ENCODE measurements at places on chromosomes 3 and 15.

GRCh38 chr3:69250014-69250413, 127.6 kb upstream of the LMOD3 start:
- DNase-seq: peak; percentile 28

DNA sequence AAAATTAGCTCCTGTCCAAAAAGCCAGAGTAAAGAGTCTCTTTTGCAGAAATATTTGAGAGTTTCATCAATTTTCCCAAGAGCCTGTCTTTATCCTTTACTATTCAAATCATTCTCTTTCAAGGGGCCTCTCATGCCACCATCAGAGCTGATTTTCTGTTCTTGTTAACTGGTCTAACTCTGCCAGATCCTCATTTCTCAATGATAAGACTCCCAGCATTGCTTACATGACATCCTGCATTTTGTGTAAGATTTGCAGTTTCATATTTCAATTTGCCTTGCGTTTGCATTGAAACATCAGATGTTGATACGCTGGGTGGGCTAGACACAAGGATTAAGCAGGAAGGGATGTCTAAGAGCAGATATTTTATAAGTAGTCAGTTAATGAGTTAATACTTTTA, 228.7 kb downstream of the TBL1XR1 start:
- no peak for DNase-seq

DNA sequence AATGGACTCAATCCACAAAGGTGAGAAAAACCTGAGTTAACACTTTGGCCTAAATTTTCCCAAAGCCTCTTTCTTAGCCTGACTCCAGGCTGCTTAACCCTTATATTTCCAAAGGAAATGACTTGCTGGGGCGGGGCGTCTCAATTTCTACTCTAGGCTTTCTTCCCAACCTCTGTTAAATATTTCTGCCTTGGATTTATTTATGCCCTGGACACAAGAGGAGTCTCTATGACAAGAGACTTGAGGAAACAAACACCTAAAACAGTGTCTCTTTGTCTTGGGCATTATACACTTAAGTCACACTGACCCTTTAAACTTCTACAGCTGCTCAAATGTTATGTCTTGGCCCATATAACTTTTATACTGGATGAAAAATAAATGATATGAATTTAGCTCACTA, 28.3 kb upstream of the AP4E1 start:
- no peak for DNase-seq

DNA sequence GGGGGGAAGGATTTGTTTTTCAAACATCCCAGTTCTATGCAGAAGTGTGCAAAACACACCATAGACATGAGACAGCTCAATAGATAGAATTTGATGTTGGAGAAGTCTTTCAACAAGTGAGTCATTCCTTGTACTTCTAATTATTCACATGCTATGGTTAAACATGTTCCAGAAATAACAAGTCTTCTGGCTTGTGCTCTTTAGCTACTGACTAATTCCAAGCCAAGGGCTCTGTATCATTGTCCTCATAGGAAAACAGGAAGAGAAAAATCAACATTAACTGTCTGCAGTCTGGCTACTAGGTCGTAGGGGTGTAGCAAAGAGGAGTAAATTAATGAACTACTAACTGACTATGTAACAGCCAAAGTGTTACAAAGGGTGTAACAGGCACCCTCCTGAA, 25.8 kb downstream of the LDHAL6B start:
- DNase-seq: no peak

GRCh38 chr15:45855907-45856579, 221.2 kb downstream of the SQOR start:
- DNase-seq: no peak

- no peak for DNase-seq
Measured at GRCh38 chr3:6354653-6355052, 506.3 kb upstream of the GRM7 start.

GRCh38 chr15:46848704-46849103, 868.6 kb upstream of the SEMA6D start:
- DNase-seq: no peak

- peak; percentile 19 for DNase-seq
Measured at GRCh38 chr15:59689626-59690236, 611 bp upstream of the BNIP2 start.

GRCh38 chr3:119295816-119296726, 1.9 kb downstream of the ARHGAP31 start:
- no peak for DNase-seq

- no peak for DNase-seq
Measured at GRCh38 chr3:118077332-118077731, 957.3 kb downstream of the IGSF11 start.

GRCh38 chr3:14943042-14943441, 4.3 kb upstream of the NR2C2 start:
- DNase-seq: no peak

DNA sequence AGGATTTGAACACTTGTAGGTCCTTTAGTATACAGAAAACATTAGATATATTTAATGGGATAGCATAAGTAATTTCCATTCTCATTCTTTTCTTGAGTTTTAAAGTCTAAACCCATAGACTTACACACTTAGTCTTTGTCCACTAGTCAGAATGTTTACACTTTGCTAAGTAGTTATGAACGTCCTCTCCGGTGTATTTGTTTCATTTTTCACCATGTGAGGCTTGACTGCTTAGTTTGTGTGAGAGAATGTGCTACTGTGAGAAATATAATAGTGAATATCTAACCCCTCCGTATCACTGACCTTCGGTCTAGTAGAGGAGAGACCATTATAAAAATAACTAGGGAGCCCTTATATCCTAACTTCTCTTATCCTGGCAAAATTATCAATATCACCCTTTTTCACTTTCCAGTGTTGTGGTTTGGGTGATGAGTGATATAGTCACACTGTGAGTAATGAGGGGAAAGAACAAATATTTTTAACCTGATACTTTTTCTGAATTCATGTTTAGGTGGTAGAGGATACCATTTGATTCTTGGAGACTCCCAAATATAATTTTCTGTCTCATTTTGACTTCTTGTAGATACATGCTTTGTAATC, 122.4 kb downstream of the UBE2E2 start:
- no peak for DNase-seq

GRCh38 chr15:56812961-56813360, 79.7 kb upstream of the ZNF280D start:
- no peak for DNase-seq

DNA sequence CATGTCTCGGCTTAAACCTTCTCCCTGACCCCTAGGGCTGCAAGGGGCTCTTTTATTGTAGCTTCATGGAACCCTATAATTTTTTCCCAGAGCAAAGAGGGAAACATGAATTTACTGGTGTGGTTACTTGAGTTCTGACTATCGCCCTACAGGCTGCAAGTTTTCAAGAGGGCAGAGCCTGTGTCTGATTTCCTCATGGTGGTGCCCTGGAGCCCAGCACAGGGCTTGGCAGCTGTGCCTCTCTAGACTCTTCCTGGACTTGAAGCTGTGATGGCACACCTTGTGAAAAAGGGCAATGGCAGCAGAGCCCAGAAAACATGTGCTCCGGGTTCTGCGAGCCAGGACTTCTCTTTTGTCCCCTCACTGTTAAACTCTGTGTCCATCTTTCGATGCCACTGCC, 34.2 kb upstream of the TF start:
- no peak for DNase-seq

GRCh38 chr15:68627476-68627875, 48.7 kb downstream of the CORO2B start:
- no peak for DNase-seq

DNA sequence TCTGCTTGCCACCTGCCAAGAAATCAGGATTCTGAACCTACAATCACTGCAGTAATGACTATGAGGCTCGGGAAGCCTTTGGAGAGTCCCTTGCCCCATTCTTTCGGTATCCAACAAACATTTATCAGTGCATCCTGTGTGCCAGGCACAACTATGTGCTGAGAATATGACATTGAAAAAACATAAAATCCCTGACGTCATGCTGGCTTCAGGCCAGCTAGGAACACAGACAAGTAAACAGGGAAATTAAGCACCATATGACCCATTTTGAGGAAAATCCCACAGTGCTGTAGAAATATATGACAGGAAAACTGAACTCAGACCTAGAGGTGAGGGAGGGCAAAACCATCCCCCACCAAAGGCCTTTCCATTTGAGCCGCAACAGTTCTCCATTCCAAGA, 34.1 kb upstream of the DET1 start:
- no peak for DNase-seq

- DNase-seq: peak; percentile 39
Measured at GRCh38 chr3:195895078-195895860, 13.1 kb downstream of the TNK2 start.

GRCh38 chr3:49600781-49601180, 46.5 kb downstream of the BSN start:
- DNase-seq: no peak

GRCh38 chr3:68996356-68996995, 17.0 kb downstream of the EOGT start:
- no peak for DNase-seq

- no peak for DNase-seq
Measured at GRCh38 chr3:76824658-76825240, 215.2 kb upstream of the ROBO2 start.

- no peak for DNase-seq
Measured at GRCh38 chr15:82647045-82647834, at the start of gene CPEB1. Gene CPEB1, minus strand, starts transcription at chr15:82647363. Its CDS starts 18,904 bp downstream, at chr15:82628459.

All from activated CD4-positive, CD25-positive, alpha-beta regulatory T cell treated with anti-CD3 and anti-CD28 coated beads, Interleukin-2, amount 50 U/mL, for 16 hours (primary cell).